ENCODE measurements at places on chromosomes 6 and 20.

DNA sequence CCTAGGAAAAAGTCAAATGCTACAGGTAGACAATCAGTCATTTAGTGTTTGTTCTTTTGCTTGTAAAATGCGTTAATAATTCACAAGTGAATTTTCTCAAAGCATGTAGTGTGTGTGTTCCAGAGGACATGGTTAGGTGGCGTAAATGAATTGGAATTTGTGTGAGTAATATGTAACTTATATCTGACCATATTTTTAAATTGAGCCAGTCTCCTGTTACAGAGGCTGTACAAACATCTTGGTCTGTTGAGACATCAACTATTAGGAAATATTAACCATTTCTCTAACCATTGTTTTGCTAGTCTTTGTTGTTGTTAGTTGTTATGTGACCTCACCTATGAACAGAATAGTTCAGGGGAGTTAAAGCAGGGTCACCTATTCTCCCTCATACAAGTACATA lies 22.7 kb downstream of the MCM8 start:
- DNase-seq = no peak

GRCh38 chr6:37535759-37536490 lies 36.2 kb upstream of the CCDC167 start:
- no peak for DNase-seq

GRCh38 chr6:74598462-74599393 lies 607.1 kb downstream of the COL12A1 start:
- no peak for DNase-seq

GRCh38 chr6:39553860-39554802 lies 171.1 kb downstream of the KIF6 start:
- DNase-seq = no peak

DNA sequence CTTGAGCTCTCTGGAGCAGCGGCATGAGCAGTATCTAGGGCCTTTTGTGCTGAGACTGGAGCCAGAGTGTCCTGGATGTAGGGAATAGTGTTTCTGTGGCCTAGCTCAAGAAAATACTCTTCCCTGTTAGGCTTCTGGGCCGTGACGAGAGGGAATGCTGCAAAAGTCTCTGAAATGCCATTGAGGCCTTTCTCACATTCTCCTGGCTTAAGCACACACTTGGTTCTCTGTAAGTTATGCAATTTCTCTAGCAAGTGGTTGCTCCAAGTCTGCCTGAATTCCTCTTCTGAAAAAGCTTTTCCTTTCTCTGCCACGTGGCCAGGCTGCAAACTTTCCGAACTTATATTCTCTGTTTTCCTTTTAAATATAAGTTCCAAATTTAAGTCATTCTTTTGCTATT lies 744.4 kb downstream of the GRIK2 start:
- DNase-seq = no peak
